ENCODE measurements at places on chromosomes 12 and 14.

GRCh38 chr12:46815809-46816208 is 10.0 kb downstream of the SLC38A4 start:
- no peak for DNase-seq

DNA sequence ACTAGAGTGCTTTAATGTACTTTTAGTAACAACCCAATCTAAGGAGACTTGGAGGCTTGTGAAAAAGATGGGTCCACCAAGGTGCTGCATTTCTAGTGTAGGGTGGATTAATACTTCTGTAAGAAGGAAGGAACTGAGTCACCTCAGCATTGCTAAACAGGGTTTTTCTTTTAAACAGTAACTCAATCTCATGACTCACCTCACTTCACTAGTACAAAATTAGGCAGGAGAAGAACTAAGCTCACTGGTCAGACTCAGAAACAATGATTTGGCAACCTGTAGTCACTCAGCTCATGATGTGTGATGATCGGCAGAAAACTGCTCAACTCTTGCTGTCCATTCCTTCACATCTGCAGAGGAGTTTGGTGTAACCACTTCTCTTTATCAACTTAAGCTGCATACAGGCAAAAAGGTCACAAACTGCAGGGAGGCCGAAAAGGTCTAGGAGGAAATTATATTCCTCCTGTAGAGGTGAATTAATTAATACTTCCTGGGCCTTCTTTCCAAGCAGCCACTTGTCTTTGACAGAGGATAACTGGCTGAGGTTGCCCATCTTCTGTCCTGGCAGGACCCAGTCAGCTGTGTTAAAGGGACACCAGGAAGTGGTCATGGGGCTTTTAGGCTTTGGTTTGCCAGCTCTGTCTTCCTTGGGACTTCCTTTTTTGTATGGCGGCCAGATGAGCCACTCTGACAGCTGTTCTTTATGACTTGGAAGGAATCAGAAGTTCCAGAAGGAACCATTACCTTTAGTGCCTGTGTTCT is 466.9 kb downstream of the FUT8 start:
- DNase-seq: no peak

DNA sequence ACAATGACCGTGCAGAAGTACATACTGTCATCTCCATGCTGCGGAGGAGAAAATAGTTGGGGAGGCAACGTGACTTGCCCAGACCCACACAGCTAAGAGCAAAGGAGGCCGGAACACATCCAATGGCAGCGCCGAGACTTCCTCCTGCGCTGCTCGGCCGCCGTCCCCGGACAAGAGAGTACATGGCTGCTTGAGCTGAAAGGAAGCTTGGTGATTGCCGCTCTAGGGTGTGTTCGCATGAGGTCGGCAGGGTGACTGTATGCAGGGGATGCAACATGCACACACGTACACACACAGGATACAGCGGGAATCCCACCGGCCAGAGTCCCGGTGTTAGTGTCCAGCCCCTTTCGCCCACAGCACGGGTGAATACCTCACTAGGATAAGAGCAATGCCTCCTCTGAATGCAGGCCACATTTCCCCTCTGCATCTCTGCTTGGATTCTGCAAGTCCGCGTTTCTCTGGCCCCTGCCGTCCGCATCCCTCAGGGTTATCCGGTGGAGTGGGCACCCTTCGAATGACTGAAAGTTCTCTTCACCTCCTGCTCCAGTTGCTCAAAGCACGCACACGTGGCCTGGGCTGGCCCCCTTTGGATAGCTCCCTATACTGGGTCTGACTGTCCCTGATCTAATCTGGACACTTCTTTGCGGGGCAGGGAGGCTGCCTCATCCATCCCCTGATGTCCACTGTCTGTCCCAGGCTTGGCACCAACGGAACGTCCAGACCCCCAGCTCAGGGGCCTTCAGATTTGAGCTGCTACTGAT is 78.8 kb downstream of the GSC start:
- no peak for DNase-seq

DNA sequence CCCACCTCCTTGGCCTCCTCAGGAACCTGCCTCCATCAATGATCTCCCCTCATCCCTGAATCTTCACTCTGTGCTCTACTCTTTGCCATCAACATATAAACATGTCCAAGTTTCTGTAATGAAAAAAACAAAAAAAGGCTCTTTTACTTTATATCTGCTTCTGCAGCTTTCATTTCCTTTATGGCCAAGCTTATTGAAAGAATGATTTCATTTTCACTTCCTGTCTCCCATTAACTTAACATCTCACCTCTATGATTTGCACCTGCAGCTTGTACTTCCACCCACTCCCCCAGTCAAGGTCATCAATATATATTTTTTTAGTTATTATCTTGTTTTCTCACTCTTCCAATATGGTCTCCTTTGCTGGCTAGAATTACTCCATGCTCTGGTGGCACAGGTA is 15.6 kb upstream of the RNU6-7 start:
- no peak for DNase-seq

- DNase-seq: no peak
Measured at GRCh38 chr12:88951177-88951576, 370.9 kb upstream of the KITLG start.

- no peak for DNase-seq
Measured at GRCh38 chr14:64089920-64090319, 204.3 kb downstream of the ESR2 start.

GRCh38 chr14:23559010-23559925 is 3.2 kb downstream of the THTPA start:
- no peak for DNase-seq

DNA sequence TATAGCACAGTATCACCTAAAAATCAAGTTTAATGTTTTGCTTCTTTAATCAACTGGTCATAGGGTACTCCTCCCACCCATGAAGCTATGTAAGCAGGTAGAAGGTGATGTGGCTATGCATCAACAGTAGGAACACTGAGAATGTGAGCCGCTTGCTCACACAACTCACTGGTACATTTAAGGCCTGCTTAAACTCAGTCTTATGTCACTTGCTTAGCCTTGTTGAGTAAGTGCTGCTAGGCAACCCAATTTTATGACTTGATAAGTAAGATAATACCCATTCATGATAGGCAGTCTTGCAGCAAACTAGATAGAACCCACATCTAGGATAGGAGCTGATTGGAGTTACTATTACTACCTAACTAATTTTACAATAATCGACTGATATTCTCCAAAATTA is 70.0 kb upstream of the BMP4 start:
- DNase-seq: no peak

DNA sequence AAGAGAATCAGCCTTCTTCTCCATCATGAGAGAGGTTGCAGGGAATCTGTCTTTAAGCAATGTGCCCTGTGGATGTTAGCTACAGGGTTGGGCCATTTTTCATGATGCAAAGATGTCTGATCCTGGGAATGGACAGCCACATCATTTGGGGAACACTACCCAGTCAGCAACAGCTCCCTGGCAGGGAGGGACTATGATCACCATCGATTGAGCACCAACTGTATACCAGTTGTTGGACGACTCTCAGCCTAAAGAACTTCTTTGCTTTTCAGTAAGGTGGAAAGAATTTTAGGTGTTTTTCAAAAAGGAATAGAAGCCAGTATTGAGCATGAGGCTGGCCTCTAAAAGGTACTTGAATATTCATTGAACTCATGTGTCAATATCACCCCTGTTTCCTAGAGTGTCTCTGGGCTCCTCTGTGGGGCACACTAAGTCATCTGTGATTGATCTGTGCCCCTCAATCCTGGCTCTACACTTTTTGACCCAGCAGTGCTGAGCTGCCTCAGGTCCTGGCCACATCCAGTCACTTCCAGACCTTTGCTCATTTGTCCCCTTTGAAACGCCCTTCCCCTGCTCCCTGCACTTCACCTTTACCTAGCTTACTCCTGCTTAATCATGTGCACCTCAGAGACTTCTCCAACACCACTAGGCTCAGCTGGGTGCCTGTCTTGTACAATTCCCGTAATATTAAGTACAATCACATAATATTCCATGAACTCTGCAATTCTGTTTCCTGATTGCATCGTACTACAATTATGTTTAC is 2.2 kb upstream of the CLMN start:
- DNase-seq: no peak

DNA sequence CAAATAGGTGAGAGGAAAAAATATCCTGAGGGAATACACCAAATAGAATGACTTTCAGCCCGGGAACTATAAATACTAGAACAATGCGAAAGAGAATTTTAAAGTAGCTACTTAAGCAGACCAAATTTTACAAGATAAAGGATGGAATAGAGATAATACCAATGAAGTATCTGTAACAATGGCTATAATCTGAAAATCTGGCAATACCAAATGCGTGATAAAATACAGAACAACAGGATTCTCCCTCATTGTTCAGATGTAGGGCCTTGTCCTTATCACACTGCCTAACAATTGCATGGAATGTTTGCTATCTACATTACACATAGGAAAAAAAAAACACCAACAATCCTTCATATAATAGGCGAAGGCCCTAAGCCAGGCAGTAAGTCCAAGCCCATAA is 815.4 kb upstream of the MDGA2 start:
- no peak for DNase-seq

DNA sequence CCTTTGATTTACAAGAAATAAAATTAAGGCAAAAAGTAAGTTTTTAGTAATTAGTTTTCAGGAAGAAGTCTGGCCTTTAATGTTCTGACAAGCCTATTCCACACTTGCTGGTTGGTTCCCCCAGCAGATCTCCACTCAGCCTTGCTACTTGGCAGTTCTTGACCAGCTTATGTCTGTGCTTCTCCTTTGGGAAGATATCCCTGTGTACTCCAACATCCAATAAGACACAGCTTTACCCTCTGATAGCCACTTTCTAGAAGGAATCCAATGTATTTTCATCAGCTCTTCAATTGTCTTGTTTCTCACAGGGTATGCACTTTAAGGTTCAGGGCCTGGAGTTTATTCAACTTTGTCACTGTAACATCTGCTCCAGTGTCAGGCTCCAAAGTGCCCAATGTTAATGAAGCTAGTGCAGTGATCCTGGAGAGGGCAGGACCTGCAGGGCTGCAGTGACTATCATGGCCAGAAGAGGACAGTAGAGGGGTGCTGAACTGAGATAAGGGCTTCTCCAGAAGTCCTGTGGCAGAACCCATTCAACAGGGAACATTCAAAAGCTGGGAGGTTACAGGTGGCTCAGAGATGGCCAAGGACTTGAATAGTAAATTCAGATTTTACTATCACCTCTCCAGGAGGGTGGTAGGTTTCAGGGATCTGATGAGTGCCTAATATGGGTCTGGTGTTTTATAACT is 22.9 kb downstream of the JKAMP start:
- peak; percentile 57 for DNase-seq

- no peak for DNase-seq
Measured at GRCh38 chr12:113473942-113474341, 2.3 kb upstream of the LHX5 start.

GRCh38 chr14:60639674-60640073 is 9.6 kb downstream of the SIX1 start:
- DNase-seq: no peak

DNA sequence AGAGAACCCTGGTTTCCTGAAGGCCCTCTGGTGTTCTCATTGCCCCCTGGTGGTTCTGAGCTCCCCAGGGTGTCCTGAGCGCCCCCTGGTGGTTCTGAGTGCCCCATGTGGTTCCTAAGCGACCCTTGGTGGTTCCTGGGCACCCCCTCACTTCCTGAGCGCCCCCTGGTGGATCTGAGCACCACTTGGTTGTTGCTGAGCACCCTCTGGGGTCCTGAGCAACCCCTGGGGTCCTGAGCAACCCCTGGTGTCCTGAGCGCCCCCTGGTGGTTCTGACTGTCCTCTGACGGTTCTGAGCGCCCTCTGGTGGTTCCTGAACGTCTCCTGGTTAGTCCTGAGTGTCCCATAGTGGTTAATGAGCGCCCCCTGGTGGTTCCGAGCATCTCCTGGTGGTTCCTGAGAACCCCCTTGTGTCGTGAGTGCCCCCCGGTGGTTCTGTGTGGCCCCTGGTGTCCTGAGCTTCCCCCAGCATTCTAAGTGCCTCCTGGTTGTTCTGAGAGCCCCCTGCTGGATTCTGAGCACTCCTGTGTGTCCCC is 568.3 kb downstream of the TMEM121 start:
- DNase-seq: no peak

DNA sequence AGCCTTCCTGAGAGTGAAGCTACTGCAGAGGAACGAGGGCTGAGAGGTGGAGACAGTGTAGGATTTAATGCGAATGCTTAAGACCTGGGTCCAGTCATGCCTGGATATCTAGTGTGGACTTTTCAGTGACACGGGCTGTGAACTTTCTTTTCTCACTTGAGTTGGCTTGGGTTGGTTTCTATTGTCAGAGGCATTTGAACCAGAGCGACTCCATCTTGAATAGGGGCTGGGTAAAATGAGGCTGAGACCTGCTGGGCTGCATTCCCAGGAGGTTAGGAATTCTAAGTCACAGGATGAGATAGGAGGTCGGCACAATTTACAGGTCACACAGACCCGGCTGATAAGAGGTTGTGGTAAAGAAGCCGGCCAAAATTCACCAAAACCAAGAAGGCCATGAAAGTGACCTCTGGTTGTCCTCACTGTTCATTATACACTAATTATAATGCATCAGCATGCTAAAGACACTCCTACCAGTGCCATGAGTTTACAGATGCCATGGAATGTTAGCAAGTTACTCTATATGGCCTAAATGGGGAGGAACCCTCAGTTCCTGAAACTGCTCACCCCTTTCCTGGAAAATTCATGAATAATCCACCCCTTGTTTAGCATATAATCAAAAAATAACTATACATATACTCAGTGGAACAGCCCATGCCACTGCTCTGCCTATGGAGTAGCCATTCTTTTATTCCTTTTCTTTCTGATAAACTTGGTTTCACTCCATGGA is 34.2 kb upstream of the TMCC3 start:
- no peak for DNase-seq

- DNase-seq: no peak
Measured at GRCh38 chr12:11130999-11131398, 3.4 kb downstream of the TAS2R30 start.

- no peak for DNase-seq
Measured at GRCh38 chr14:72617391-72618031, 276.4 kb downstream of the DPF3 start.

All from SW480 (cell line).